Lung (tissue), 17 donors: ENCODE measurements at places on chromosomes 16 and 17.

GRCh38 chr16:23081675-23082119, 67.6 kb downstream of the USP31 start:
- no peak for DNase-seq

DNA sequence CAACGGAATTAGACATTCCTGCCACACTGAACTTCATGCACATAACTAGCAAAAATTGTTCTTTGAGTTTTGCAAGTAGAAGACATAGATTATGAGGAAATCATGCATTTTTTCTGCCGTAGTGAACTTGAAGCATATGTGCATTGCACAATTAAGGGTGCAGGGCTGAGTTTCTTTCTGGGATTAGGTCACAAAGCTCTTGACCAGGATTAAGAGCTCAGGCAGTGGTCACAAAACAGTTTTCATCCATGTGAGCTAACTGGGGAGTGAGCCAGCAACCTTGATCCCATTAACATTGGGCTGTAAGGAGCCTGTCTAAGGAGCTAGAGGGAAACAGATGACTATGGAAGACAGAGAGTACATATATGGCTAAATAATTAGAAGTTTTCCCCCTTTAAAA, 143.7 kb downstream of the PMP22 start:
- DNase-seq: no peak

DNA sequence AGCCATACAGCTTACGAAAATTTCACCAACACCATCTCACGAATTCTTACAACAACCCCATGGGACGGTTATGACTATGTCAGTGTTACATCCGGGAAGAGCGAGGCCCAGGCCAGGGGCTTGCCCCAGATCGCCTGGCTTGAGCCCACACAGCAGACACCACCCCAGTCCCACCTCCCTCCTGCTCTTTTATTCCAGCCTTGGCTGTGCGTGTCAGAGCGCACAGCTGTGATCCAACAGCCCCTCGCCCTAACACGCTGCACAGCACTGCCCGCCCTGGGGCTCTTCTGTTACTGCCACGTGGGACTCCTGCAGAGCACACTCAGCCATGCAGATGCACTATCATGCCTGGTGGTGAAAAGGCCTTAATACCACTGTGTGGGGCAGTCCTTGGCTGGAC, 127.9 kb downstream of the ENGASE start:
- no peak for DNase-seq

DNA sequence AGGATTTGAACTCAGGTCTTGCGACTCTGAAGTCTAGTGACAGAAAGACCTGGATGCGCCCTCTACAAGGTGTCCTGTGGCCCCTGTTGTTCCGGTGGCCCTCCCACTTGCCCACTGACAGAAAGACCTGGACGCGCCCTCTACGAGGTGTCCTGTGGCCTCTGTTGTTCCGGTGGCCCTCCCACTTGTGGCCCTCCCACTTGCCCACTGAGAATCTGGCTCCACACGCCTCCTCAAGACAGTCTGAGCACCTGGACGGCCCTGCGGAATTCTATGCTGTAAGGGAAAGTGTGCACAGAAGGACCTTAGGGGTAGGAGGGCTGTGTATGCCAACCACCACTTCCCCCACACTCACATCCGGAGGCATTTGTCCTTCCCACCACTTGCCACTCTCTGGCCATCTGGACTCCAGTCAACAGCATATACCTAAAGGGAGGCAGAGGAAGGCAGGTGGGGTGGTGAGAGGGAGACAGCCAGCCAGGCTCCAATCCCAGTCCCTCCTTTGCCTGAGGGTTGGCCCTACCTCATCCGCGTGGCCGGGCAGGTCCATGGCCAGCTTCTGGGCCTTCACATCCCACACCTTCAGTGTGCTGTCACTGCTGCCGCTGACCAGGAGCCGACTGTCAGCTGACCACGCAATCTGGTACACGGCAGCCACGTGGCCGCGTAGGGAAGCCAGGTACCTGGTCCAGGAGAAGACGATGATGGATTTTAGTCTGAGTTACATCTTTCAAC, 9.1 kb downstream of the NLE1 start:
- DNase-seq: no peak

DNA sequence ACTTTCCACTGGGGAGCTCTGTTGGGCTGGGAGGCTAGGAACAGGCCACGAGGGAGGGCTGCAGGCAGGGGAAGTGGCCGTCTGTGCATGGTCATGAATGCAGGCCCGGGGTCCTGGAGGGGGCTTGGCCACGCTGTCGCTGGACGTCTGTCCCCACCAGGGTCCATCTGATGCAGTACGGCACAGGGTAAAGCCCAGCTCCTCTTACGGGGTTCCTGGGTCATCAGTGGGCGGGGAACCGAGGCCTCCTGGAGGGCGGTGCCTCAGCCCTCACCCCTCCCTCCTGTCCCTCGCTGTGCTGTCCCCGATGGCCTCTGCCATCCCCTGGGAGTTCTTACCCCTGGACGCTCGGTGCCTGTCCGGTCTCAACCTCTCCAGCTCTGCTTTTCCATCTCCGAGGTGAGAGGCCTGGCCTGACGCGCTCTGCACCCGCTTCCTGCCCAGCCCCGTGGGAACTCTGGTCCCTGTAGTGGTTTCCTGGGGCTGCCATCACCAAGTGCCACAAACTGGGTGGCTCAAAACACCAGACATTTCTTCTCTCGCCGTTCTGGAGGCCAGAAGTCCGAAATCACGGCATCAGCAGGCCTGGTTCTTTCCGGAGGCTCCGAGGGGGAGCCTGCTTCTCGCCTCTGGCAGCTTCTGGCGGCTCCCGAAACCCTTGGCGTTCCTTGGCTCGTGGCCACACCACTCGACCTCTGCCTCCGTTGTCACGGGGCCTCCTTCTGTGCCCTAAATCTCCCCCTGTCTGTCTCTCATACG, 182.8 kb downstream of the SEC14L1 start:
- peak; percentile 71 for DNase-seq

GRCh38 chr16:67235816-67236562, 9.1 kb downstream of the TMEM208 start:
- no peak for DNase-seq

DNA sequence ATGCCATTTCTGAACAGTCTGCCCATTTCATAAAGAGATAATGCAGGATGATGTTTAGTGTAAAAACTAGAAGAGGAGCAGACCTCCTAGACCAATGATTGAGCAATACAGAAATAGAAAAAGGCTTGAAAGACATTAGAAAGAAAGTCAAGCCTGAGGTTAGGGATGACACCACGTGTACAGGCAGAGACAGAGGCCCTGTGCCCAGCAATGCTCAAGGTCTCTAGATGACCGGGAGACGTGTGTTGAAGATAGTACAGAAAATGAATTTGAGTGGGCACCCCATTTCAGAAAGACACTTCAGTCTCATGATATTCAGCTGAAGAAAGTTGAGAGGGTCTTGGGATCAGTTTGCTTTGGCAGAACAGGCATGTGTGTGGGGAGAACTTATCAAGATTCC, 5.4 kb downstream of the GID4 start:
- DNase-seq: no peak

DNA sequence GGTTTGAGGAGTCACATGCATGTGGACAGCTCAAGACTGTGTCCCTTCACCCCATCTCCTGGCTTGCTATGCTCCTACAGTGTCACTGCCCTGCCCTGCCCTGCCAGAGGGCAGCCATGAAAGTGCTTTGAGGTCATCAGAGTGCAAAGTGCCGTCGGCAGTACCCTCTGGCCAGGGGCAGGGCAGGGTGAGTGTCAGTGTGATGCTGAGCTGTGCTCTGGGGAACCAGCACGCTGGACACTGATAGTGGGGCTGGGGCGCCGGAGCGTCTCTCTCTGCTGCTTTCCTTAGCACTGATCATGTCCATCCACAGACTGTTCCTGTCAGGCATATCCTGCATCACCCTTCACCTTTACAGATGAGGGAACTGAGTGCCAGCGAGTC, 1.6 kb upstream of the SPATA32 start:
- no peak for DNase-seq

GRCh38 chr16:72924537-72924926, 123.4 kb downstream of the ZFHX3 start:
- DNase-seq: no peak

- DNase-seq: no peak
Observed at GRCh38 chr16:1156055-1156982, 3.4 kb downstream of the CACNA1H start.

GRCh38 chr17:4488989-4489595, 9.6 kb upstream of the SPNS2 start:
- no peak for DNase-seq

DNA sequence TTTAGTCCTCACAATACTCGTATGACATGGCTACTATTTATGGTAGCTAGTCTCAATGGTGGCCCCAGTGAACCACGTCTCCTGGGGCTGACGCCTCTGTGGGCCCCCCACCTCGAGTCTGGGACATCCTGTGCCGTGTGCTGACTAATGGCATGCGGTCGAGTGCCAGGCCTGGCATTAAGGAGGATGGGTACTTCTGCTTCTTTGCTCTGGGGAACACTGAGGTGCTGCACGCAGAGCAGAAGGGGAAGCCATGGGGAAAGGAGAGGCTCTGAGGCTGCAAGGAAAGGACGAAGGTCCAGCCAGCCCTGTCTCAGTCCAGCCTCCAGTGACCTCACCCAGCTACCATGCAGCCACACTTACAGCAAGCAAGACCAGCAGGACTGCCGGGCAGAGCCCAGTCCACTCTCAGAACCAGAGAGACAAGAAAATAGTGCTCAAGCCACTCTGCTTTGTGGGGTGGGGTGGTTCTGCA, 5.7 kb upstream of the MPRIP start:
- peak; percentile 35 for DNase-seq

- no peak for DNase-seq
Observed at GRCh38 chr17:32283745-32284201, 18.1 kb downstream of the RHBDL3 start.

DNA sequence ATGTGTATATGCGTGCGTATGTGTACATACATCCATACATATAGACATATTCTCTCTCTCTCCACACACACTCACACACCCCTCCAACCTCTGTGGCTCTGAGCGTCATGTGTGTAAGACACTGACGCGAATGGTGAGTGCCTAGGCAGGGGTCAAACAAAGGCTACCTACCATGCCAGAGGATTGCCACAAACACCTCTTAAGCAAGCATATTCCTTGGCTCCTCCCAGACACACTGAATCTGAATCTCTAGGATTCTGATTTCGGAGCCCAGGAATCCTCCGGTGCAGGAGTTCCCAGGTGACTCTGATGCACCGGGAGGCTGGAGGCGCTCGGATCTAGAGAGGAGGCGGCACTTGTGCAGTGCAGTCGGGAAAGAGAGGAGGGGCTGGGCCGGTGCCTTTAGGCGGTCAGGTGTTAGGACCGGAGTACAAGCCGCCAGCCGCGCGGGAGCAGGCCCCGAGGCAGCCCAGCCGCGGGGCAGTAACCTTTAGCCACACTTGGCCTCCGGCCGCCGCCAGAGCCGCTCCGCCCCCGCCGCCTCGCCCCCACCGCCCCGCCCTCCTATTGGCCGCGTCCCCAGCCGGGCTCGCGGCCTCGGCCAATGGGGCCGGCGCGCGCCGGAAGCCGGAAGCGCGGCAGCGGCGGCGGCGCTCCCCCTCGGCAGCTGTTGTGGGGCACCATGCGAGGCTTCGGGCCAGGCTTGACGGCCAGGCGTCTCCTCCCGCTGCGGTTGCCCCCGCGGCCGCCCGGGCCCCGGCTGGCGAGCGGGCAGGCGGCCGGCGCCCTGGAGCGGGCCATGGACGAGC, at the start of gene MLYCD:
Gene MLYCD (plus strand): TSS at position 653 of the 809 bp plus-strand sequence. CDS start 30 bp downstream, at position 683.
- DNase-seq: peak; percentile 87

- DNase-seq: no peak
Observed at GRCh38 chr17:77097631-77098180, 43.1 kb upstream of the SEC14L1 start.

GRCh38 chr16:54935266-54935968, 4.8 kb downstream of the IRX5 start:
- DNase-seq: peak; percentile 46

GRCh38 chr16:19583665-19584300, 28.3 kb downstream of the VPS35L start:
- DNase-seq: peak; percentile 64

DNA sequence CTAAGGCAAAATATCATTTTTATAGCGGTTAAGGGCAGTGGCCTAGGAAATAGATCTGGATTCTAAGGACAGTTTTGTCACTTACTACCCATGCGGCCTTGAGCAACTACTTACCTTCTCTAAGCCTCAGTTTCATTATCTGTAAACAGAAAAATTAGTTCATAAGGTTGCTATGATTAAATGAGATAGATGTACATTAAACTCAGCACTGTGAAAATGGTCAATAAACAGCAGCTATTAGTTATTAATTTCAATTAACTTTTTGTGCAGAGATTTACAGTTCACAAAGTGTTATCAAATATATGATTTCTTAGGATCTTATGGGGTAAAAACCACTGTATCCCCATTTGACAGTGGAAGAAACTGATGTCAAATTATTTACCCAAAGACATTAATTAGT, 135.5 kb upstream of the CORO6 start:
- no peak for DNase-seq

DNA sequence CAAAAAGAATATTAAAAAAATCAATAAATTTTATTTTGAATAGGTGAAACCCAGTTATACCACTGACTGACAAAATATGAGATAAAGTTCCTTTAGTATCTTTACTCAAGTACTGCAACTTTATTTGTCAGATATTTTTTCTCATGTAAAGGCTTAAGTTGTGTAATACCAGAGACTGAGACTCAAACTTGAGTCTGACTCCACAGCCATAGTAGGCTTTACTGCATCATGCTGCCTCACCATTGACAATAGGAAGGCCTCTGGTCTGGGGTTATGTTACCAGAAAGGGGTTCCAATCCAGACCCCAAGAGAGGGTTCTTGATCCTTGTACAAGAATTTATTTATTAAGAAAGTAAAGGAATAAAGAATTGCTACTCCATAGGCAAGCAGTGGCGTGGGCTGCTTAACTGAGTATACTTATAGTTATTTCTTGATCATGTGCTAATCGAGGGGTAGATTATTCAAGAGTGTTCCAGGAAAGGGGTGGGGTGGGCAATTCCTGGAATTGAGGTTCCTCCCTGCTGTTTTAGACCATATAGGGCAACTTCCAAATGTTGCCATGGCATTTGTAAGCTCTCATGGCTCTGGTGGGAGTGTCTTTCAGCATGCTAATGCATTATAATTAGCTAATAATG, 187.4 kb upstream of the WSB1 start:
- no peak for DNase-seq

DNA sequence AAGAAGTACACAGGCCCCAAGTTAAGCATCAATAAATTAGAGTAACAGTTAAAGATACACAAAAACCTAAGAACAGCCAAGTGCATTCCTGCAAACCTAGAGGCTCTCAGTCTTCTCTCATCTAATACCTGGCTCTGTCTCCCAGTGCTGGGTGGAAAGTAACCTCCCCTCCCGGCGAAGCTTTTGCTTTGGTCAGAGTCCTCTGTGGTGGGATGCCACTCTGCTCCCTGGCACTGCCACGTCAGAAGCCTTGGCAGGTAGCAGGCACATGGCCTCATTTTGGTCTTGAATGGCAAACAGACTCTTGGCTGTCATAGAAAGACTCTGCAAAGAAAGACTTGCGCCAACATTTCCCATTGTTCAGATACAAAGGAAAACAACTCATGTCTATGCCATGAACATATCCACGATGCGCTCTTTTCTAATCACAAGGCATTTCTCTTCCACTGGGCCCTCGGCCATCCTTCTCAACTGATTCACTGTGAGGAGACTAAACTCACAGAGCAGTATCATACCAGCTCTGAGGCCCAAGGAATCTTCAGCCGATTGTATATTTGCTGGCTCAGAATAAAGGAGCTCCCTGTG, 21.2 kb downstream of the MTHFSD start:
- DNase-seq: no peak

- DNase-seq: peak; percentile 29
Observed at GRCh38 chr16:24610416-24610755, 71.0 kb downstream of the RBBP6 start.
